ENCODE measurements at places on chromosomes 3 and 15.

DNA sequence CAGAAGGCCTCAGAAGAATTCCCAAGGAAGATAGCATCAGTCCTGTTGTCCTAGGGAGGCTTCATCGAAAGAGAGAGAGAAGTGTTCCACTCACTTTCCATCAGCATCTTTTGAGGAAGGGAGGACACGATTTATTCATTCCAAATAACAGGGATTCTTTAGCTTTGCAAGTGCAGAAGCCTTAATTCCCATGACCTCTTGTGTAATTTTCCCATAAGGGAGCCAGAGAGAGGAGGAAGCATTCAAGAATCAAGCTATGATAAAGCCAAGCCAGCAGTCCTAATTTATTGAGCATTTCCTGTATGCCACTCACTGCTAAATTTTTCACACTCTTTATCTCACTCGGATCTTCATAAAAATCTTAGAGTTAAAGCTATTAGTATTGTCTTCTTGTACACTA is 169.7 kb upstream of the MITF start:
- no peak for DNase-seq

GRCh38 chr15:65595960-65596359 is 15.0 kb downstream of the INTS14 start:
- no peak for DNase-seq

GRCh38 chr3:72722930-72723726 is 125.1 kb downstream of the SHQ1 start:
- no peak for DNase-seq

DNA sequence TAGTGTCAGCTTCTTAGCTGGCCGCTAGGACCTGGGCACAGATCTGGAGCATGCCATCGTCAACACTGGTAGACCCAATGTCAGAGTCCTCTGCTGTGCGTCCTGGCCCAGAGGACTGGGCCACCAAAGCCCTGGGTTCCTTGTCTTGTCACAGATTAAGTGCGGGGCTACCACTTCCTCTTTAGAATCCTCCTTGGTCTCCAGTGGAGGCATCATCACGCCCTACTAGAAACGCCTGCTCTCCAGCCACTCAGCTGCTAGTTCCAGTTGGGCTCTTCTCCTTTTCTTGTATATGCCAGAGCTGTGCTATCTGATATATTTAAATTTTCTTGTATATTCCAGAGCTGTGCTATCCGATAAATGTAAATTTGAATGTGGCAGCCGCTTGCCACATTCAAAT is 11.2 kb downstream of the PPCDC start:
- DNase-seq: no peak

- DNase-seq: no peak
Observed at GRCh38 chr3:15756505-15756904, 41.3 kb downstream of the ANKRD28 start.
